ENCODE measurements at places on chromosomes 4 and X.

DNA sequence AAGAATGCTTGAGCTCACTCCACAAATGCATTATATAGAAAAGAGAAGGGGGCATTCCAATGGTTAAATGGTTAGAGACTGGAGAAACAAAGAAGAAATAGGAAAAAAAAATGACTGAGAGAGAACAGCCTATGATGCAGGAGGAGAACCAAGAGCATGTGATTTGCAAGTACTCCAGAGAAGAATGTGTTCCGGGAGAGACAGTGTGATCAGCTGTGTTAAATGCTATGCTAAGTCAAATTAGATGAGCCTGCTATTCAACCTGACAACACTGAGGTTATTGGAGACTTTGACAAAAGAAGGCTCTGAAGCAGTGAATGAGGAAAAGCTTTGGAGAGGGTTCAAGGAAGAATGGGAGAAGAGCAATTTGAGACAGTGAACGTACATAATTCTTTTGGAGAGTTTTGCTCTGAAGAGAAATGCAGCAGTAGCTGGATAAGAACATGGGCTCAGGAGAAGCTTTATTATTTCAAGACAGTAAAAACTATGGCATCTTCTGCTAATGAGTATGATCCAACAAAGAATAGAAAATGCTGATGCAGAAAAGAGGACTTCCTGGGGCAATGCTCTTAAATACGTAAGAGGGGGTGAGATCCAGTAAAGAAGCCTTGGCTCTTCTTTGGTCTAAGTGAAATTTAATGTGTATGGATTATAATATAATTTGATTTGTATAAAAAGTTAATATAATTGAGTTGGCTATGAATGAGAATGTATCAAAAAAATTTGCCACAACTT lies 66.3 kb downstream of the PPP3CA start:
- no peak for DNase-seq

GRCh38 chr4:146124023-146124680 lies 51.4 kb upstream of the LSM6 start:
- no peak for DNase-seq

DNA sequence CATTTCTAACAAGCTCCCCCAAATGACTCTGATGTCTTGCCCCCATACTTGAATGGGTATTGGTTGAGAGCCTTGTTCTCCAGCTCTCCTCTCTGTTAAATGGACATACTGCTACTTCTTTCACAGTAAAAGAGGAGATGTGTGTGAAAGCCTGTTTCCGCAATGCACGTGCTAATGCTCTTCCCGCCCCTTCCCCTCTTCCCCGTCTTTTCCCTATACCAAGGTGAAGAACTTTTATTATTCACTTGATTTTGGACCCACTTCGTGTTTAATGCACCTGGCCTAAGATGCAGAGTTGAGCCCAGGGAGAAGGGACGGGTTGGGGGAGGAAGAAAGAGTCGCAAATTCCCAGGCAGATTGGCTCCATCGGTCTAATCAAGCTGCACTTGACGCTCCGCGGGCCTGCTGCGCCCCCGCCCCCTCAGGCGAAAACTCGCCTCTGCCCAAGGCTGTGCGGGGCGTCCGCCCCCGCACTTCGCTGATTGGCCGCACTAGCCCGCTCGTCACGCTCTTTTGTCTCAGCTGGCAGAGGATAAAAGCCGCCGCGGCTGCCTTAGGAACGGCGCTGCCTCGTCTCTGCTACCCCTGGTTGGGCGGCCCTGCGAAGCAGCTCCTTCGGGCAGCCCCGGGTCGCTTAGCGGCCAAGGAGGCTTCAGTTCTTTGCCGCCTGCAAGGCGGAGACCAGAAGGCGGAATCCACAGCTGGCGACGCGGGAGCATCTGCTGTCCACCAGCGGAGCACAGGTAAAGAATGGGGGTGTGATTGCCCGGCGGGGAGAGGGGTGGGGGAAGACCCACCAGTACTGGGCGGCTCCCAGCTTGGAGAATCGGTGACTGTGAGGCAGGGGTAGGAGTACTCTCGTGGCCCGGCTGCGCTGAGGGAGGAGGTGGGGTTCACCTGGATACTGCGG lies at the start of gene ZCCHC12:
Gene ZCCHC12, plus strand, starts transcription at position 562 of the 910 bp plus-strand sequence. CDS start 1,421 bp downstream, outside the sequence.
- DNase-seq = peak; percentile 35

DNA sequence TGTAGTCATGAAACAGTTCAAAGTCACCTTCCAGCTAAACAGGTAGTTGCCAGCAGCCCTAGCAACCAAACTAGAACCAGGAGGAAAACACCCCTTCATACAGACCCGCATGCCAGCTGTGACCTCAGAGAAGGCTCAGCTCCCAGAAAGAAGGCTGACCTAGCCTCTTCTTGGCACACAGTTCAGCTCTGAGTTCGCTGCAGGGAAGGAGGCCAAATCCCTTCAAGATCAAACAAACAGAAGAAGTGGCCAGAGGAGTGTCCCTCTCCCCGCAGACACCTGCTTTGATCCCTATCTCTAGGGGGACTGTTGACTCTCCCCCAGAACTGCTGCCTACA lies 56.0 kb downstream of the HADH start:
- DNase-seq = no peak

DNA sequence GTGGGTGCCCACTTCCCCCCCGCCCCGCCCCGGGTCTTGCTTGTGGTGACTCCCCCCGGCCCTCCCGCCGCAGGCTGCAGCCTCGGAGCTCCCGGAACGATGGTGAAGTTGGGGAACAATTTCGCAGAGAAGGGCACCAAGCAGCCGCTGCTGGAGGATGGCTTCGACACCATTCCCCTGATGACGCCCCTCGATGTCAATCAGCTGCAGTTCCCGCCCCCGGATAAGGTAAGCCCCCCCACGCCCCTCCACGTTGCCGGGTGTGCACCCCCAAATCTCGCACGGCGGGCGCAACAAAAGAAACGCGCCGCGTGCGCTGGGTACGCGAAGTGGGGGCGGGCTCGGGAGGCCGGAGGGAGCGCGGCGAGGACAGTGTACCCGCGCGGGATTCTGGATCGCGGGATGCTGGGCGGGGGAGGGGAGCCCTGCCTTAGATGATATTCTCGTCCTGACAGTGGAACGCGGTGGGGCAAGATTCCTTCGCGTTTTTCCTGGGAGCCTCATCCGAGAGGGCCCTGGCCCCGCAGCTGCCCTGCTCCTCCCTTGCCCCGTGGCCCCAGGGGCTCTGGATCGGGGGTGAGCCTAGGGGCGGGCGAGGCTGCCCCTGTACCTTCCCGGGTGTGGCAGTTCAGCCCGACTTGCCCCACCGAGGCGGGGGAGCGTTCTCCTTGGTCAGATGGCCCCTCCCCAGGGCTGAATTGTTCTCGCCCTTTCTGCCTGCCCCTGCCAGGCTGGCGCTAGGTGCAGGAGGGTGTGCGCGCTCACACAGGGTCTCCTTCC lies 819 bp downstream of the NSG1 start:
- no peak for DNase-seq

DNA sequence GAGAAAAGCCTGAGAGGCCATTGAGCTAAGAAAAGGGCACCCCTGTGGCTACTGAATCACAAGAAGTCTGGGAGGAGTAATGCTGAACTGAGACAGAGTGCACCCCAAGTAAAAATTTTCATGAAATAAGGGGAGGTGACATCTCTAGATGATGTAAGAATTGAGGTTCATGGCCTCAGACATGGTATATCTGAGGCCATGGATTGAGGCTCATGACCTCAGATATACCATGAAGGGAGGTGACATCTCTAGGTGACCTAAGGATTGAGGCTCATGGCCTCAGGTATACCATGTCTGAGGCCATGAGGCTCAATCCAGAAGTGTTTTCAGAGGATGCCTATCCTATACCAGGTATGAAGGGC lies 560.9 kb downstream of the INPP4B start:
- no peak for DNase-seq

DNA sequence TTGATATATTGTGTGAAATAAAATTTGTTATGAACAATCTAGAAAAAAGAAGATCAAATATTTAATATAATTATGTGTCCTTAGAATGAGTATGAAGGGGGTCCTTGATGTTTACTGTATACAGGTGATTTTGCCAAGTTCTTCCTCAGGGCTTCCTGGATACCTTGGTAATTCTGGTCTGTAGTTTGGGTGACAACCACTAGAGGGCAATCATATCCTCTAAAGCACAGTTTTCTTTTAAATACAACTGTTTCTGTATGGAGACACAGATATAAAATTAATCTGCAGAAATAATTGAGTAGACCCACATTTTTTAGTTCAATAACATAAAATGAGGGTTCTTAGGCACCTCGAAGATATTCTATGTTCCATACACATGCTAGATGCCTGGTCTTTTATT lies 157.7 kb downstream of the SPANXN1 start:
- no peak for DNase-seq

DNA sequence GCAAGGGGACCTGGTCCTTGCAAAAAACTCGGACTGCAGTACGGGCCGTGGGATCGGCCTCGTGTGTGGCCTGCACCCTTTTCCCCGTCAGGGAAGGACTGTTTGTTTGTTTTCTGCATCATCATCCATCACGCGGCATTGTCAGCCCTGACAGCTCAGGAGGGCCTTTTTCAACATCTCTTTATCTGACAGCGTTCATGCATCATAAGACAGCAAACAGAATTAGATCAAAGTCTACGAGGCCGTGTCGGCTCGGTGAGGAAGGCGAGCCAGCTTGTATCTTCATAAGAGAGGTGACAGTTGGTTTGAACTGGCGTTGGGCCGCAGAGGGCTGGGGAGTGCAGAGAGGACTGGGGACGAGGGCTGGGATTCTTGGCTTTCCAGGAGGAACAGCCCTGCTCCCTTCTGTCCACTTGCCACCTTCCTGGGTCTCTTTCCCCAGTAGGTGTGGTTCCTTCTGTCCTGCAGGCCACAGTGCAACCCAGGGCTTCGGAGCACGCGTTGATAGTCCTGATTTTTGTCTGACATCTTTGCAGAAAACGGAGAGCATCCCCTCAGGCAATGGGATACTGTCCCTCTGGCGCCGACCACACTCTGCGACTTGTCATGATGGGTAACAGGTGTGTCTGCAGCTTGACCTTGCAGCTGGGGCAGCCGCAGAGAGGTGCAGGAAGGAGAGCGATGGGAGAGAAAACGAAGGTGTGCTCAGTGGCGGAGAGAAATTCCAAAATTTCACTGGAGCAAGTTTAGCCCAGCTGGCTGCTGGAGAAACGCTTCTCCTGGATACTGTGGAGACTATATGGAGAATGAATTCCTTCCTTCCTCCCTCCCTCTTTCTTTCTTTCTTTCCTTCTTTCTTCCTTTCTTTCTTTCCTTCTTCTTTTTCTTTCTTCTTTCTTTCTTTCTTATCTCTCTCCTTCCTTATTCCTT lies 104.0 kb upstream of the SHOX start:
- no peak for DNase-seq

GRCh38 chrX:129039176-129039575 lies 484.1 kb downstream of the SMARCA1 start:
- no peak for DNase-seq

DNA sequence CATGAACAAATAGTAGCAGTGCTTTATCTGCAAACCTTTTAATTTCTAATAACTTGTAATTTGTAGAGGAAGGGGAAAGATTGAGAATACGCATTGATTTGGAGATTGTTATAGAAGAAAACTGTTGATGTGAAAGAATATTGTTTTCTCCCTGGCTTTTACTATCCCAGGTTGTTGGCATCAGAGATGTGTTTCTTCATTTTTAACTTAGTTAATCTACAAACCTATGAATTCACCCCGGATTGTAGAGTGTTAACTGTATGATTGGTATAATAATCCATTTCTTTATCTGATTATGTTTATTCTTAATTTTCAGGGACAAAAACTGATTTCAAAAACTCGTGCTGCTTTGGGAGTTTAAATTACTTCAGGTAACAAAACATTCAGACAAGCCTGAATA lies 18.9 kb downstream of the AFP start:
- DNase-seq = no peak

- no peak for DNase-seq
These were observed 37.3 kb downstream of the PSAPL1 start for GRCh38 chr4:7397206-7398103.

DNA sequence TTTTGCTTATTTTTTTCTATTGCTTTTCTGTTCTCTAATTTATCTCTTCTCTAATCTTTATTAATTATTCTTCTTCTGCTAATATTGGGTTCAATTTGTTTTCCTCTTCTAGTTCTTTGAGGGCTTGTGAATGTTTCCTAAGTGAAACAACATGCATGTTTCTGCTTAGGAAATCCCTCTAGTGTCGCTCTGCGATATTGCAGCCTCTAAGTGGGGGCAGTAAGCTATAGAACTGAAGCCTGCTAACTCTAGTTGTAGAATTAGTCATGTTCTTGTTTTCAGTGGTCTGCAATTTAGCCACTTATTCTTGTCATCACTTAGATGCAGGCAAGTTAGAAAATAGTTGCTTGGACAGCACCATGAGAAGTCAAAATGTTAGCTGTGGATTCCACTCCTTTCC lies 222.6 kb downstream of the SPIN4 start:
- DNase-seq = no peak

DNA sequence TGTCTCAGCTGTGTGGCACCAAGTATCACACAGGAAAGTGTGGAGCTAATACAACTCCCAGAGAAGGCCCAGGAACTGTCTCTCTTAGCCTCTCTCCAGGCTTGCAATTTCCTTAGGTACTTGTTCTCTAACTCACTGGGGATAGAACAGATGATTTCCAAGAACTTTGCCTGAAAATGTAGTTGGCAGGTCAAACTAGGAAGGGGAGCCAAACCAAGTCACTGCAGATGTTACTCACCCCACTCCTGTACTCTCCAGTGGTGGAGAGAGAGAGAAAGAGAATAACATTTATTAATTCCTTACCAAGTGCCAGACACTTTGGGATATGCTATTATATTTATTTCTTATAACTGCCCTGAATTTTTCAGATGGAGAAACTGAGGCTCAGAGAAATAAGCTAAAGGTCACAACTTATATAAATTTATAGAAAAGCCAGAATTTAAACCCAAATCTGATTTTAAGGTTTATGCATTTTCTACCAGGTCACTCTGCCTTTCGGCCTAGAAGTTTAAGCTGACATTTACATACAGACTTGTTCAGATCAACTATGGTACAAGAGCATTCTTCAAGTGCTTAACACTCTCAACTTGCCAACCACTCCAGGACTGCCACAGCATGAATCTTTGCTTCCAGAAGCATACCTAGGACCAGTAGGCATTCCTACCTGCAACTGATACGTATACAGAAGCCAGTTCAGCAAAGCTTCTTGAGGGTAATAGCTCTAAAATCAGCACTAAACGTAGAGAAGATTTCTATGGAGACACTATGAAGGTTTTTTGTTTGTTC lies 248.6 kb upstream of the ETNPPL start:
- no peak for DNase-seq

- peak; percentile 48 for DNase-seq
These were observed 108.1 kb upstream of the STOX2 start for GRCh38 chr4:183797011-183797444.

- no peak for DNase-seq
These were observed 44.8 kb downstream of the RBMX start for GRCh38 chrX:136835761-136836160.

- no peak for DNase-seq
These were observed 191.6 kb upstream of the ANKRD50 start for GRCh38 chr4:124903995-124904722.

GRCh38 chr4:186939766-186940165 lies 216.1 kb upstream of the FAT1 start:
- DNase-seq = no peak

- no peak for DNase-seq
These were observed 23.7 kb upstream of the LRAT start for GRCh38 chr4:154720123-154720522.

- DNase-seq = no peak
These were observed 81.6 kb downstream of the ZFX start for GRCh38 chrX:24231131-24231540.

GRCh38 chr4:173014836-173015235 lies 153.8 kb upstream of the GALNT7 start:
- no peak for DNase-seq
